ENCODE measurements at places on chromosomes 4 and X. TPM values are rescaled to one million over a fixed set of nuclear protein-coding genes. Genes with fewer than 3 reads are reported as not detected.

The TAF7L gene
- total RNA-seq: 0.70 TPM

The DRD5 gene
- not detected for total RNA-seq

The ADGRG2 gene
- 61.3 TPM for total RNA-seq

The STOX2 gene
- 2.9 TPM for total RNA-seq

Measured in A673 (cell line).